Kidney tubule cell (primary cell): ENCODE measurements at places on chromosomes 16 and 17.
A peak's percentile ranks its signal among the peaks of the same experiment; 100 is the strongest.

DNA sequence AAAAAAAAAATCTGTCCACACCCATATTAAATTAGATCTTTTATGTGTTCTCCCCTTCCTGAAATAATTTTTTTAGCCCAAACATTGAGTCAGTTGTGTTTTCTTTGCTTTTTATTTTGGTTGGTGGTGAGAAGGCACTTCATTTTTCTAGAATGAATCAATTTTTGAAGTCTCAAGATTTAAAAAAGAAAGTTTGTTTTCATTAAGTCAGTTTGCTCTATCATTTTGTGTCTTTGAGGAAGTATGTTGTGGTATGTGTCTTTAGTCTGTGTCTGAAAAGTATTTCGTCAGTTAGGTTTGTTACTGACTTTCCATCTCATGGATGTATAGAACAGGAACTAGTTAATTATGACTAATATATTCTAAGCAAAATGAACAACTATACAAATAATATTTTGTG, 3.8 kb downstream of the IGF2BP1 start:
- no peak for DNase-seq

- no peak for DNase-seq
Observed at GRCh38 chr16:1900452-1900774, 17.8 kb downstream of the HS3ST6 start.

DNA sequence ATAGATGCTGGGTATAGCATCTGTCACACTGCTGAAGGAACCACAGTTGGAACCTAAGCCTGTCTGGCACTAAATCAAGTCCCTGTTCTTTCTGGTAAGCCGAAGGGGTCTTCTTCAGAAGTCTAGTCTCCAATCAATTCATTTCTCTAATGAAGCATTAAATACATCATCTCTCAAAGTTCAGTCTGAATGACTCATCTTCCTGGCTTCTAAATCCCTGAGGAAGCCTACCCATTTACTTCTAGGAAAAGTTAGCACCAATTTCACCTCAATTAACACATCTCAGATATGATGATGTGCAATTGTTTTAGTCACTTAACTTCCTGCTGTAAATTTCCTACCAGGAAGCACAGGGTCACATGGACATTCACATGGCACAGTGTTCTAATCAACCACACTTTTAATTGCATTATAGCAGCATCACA, 49.9 kb downstream of the TEX14 start:
- DNase-seq = peak; percentile 37

GRCh38 chr17:2175294-2175628, 120.4 kb downstream of the HIC1 start:
- DNase-seq = no peak

DNA sequence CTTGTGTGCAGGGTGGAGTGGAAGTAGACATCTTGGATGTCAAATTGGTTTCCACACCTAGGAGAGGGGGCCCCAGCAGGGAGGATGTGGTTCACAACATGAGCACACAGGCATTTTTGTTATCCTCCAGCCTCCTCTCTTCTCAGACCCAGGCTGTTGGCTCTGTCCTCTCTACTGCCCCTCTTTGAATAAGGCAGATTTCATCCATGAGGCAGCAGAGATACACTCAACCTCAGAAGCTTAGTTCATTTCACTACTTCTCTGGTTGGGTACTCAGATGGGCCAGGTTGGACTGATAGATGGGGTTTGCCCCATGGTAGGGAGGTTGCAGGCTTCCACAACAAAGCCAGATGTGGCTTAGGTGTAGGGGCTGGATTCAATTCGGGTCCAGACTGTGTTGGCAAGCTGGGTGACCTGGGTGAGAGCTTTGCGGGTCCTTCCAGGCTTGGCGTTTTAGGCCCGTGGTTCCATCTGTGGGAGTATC, 22.2 kb upstream of the NFATC3 start:
- DNase-seq = no peak

- no peak for DNase-seq
Observed at GRCh38 chr16:30351001-30351441, 4.1 kb downstream of the CD2BP2 start.

DNA sequence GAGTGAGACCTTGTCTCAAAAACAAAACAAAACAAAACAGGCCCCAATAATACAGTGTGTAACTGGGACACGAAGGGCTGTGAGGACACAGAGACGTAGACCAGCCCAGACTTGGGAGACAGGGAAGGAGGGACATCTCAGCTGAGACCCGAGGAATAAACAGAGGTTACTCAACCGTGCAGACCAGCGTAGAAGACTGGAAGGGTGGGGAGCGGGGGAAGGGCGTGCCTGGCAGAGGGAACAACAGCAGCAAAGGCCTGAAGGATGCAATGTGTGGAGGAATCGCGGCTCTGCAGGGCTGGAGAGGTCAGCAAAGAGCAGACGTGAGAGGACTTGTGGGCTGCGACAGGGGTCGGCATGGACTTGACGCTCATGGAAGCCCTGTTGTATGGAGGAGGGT, 11.6 kb upstream of the CES4A start:
- DNase-seq = peak; percentile 18

GRCh38 chr17:7440113-7440833, 961 bp downstream of the FGF11 start:
- peak; percentile 70 for DNase-seq

DNA sequence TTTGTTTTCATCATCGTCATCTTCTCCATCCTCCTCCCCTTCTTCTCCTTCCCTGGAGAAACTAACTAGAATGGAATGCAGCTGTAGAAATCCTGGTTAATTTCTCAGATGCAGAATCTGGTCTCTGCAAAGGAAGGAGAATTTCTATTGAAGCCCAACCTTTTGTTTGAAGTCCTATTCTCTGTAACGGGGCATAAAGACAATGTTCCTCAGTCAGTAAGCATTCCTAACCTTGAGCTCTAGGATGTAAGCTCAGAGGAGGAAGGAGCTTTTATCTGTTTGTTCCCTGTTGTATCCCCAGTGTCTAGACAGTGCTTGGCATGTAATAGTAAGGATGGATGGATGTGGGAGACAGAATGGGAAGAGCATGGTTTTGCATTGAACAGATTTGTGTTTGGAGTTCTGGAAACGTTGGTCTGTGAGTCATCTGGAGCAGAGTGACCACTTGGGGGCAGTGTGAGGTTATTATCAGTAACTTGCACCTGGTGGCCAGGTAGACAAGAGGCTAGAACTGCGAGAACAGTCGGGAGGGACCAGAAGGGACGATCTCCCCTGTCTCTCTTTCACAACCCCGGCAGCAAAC, 363.7 kb downstream of the SNX29 start:
- peak; percentile 57 for DNase-seq

DNA sequence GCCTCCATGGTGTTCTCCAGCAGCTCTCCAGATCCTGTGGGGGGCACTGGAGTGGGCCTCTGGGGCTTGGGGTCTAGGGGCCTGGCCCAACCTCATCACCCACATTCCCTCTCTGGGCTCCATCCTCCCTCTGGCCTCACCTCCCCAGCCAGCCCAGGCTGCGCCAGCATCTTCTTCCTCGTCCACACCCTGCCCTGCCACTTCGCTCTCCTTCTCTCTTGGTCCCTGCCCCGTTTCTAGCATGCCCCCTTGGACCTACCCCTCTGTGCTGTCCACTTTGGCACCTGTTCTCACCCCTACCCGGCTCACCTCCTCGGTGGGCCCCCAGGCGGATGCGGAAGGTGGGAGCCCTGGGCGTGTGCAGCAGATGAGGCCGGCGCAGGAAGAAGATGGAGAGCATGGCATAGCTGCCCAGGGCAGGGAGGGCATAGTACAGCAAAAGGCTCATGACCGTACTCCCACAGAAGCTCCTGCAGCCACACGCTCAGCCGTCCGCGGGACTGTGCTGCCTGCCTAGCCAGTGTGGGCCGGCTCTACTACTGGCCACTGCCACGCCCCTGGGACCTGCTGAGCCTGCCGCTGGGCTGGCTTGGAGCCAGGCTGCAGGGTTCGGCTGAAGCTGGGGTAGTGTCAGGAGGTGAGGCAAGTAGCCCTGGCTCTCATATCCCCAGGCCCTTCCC, at the start of gene GDPD3:
GDPD3 (minus strand) TSS at position 507 of the 680 bp plus-strand sequence; CDS start at position 448, 59 bp downstream.
- DNase-seq = peak; percentile 54

DNA sequence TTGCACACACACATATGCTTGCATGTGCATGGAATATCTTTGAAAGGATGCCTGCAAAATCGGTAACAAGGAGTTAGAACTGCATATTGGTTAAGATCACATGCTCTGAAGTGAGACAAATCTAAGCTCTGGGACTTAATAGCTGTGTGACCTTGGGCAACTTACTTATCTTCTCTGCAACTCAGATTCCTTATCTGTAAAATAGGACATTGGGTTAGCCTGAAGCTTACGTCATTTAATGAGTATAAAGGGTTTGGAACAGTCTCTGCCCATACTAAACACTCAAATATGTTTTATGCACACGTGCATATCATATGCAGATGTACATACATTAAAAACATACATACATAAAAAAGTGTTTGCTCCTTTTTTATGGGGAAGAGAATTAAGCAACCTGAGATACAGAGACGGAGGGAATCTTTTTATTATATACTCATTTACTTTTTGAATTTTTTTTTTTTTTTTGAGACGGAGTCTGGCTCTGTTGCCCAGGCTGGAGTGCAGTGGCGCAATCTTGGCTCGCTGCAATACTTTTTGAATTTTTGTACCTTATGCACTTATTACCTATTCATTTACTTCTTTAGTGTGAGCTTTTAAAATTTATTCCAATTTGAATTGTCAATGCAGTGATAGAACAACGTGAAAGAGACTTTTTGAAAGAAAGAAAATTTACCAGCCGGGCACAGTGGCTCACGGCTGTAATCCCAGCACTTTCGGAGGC, 206.2 kb downstream of the CCDC182 start:
- no peak for DNase-seq

GRCh38 chr16:83137326-83137781, 510.6 kb downstream of the CDH13 start:
- DNase-seq = peak; percentile 75

DNA sequence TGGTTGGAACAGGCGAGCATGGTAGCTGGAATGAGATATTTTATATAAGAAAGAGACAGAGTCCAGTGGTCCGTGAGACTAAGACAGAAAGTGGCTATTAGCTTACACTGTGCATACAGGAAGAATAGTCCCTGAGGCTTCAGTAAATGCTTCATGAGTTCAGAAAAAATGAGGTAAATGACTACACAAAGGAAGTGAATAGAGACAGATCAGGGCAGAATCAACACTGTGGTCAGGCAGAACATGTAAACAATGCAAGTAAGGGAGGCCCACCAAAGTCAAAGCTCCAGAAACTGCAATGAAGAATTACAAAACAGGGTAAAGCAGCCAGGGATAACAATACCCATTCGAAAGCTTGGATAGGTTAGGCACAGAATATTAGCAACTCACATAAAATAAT, 4.8 kb downstream of the ABCA10 start:
- peak; percentile 17 for DNase-seq

GRCh38 chr16:61644736-61645135, 391.5 kb downstream of the CDH8 start:
- no peak for DNase-seq

- no peak for DNase-seq
Observed at GRCh38 chr16:64962786-64963185, 159.1 kb downstream of the CDH11 start.

- DNase-seq = peak; percentile 96
Observed at GRCh38 chr16:57627184-57627871, 1.1 kb upstream of the ADGRG1 start.

GRCh38 chr16:833411-833810, 32.9 kb upstream of the GNG13 start:
- no peak for DNase-seq

DNA sequence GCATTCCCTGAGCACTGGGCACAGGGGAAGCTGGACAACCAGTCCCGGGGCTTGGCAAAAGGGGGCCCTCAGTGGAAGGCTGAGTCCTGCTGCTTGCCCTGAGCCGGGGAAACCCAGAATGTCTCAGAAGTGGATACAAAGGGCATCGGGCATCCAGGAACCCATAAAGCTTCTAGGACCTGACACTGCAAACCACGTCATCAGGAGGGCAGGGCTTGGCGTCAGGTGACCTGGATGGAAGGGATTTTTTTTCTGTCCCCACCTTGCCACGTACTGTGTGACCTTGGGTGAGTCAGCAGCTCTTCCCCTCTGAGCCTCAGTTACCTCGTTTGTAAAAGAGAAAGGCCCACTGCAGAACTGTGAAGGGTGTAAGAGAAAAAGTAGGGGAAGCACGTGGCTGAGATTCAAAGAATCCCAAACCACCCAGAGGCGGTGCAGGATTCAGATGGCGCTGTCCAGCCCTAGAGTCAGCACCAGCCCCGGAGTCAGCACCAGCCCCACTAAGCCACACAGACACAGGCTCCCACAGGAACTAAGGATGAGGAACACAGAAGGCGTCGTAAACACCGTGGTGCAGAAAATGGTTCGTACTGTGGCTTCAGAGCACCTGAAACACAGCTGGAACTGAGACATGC, 53.7 kb downstream of the C16orf95 start:
- no peak for DNase-seq

DNA sequence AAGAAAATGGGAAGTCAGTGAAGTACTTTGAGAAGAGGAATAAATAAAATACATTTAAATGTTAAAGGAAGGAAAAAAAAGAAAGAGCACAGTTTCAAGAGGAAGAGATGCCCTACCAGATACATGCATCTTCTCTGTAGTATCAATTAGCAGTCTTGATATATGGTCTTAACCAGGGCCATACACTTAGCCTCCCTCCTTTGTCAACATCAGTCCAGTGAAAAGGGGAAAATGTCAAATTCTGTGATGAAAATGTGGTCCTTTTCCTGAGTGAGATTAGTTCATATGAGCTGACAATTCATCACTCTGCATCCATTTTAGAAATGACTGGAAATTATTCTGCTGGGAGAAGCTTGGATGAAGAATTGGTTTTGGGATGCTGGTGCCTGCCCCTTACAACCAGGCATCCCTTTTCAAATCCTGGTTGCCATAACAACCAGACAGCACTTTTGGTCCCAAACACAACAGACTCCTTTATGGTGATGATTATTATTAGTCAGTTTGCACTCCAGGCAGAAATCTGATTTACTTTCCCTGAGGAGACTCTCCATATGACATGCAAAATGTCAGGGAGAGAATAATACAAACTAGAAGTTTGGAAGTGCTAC, 933.6 kb upstream of the CDH8 start:
- no peak for DNase-seq

DNA sequence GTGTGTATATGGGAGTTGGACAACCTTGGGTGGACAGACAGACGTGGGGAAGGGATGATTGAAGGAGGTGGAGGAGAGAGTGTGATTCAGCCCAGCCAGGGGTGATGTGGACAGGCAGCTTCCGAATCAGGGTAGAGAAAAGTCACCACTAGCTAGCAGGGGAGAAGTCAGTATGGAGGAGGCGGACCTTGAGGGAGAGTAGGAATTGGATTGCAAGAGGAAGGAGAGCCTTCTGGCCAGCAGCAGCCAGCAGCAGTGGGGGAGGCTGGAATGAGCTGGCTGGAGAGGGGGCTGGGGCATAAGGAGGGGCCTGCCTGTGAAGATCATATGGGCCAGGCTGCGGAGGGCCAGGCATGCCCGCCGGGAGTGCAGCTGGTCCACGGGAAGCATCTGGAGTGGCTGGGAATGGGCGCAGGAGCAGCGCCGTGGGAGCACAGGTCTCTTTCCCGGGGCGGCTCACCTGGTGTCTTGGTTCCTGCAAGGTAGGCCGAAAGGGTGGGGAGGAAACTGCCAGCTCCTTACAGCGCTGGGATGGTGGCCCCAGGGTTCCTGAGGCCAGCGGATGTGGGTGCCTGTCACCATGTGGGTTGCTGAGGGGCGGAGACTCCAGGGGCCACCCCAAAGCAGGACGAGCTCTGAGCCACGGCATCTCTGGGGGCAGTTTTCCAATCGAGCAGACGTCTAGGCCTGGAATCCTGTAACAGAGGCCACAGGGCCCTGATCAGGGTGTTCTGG, 235.3 kb downstream of the SEC14L1 start:
- peak; percentile 59 for DNase-seq
